Activated naive CD4-positive, alpha-beta T cell treated with anti-CD3 and anti-CD28 coated beads, Interleukin-2, amount 50 U/mL, for 72 hours (primary cell): ENCODE measurements at places on chromosomes 5 and 9. TPM values are rescaled to one million over a fixed set of nuclear protein-coding genes. Genes with fewer than 3 reads are reported as not detected.
A peak's percentile ranks its signal among the peaks of the same experiment; 100 is the strongest.

PCDHB3 gene
- not detected for total RNA-seq

SELENOP gene
- not detected for total RNA-seq

GRCh38 chr5:43073597-43074546 is 33.8 kb upstream of the ANXA2R start:
- peak; percentile 69 for DNase-seq

DNA sequence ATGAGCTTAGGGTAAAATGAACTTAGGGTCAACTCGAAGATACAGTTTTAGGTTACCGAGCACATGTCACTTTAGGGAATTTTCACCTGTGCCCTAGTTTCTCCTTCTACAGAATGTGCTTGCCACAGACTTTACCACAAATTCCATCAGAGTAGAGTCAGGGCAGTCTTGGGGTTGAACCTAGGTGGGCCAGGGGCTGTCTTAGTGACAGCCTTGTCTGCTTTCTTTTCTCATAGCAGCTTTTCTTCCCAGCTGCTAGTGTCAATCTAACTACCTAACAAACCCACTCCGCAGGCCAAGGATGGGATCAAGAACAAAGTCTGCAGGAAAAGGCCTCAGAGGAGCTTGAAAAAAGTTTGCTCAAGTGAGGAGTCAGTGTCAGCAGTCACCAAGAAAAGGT is 458.1 kb upstream of the CDH18 start:
- no peak for DNase-seq

- no peak for DNase-seq
Measured at GRCh38 chr9:10921671-10922070, 308.9 kb upstream of the PTPRD start.

DNA sequence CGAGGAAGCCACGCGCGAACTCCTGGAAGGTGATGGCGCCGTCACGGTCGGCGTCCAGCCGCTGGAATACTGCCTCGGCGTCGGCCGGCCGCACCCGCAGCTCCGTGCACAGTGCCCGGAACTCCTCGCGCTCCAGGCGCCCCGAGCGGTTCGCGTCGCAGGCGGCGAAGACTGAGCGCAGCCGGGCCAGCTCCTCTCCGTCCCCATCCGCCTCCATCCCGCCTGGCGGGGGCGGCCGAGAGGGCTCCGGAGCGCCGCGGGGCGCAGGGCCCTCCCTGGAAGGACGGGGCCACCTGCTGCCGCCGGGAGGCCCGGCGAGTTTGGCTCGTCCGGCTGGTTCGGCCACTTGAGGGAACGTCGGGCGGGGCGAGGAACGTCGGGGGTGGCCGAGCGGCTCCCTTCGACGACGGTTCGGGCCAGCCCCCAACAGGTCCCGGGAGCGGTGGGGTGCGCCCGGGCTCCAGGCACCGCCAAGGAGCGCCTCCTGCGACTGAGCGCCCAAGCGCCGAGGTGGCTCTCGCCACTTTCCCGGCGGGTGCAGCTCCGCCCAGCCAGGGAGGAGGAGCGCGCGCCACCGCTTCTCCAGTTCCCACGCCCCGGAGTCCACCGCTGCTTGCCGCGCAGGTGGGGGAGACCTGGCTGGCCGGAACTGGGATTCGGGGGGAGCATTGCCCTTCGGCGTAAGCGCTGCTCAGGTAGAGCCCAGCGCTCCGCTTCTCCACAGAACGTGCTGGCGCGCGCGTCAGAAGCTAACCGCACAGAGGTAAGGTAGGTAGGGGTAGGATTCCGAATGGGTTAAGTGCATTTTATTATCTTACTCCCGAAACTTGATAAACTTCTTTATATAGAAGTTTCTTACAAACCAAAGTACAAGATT is at the start of gene RASEF:
TSS of gene RASEF (minus strand) at position 492 of the 877 bp plus-strand sequence. CDS start at position 217, 275 bp downstream.
- DNase-seq = no peak

GRCh38 chr5:14028938-14029584 is 84.6 kb upstream of the DNAH5 start:
- DNase-seq = no peak

DNA sequence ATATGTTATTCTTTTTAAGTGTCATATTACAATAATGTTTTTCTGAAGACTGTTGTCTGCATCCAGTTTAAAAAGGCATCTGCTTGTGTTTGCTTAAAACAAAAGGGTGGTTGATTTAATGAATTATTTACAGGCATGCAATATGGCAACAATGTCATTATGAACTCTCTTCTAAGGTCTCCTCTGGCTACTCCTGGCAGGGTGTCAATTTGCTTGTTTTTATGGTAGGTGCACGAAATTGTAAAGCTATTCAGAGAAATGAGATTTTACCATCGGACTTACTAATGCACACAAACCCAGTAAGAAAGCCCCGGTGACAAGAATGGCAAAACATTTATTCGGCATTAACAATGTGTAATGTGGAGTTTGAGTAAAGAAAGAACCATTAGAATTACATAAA is 539.8 kb upstream of the ZNF608 start:
- DNase-seq = no peak
